Vagina (tissue), 2 donors: ENCODE measurements at places on chromosomes 5 and 9. TPM values are rescaled to one million over a fixed set of nuclear protein-coding genes. Genes with fewer than 3 reads are reported as not detected.

DNA sequence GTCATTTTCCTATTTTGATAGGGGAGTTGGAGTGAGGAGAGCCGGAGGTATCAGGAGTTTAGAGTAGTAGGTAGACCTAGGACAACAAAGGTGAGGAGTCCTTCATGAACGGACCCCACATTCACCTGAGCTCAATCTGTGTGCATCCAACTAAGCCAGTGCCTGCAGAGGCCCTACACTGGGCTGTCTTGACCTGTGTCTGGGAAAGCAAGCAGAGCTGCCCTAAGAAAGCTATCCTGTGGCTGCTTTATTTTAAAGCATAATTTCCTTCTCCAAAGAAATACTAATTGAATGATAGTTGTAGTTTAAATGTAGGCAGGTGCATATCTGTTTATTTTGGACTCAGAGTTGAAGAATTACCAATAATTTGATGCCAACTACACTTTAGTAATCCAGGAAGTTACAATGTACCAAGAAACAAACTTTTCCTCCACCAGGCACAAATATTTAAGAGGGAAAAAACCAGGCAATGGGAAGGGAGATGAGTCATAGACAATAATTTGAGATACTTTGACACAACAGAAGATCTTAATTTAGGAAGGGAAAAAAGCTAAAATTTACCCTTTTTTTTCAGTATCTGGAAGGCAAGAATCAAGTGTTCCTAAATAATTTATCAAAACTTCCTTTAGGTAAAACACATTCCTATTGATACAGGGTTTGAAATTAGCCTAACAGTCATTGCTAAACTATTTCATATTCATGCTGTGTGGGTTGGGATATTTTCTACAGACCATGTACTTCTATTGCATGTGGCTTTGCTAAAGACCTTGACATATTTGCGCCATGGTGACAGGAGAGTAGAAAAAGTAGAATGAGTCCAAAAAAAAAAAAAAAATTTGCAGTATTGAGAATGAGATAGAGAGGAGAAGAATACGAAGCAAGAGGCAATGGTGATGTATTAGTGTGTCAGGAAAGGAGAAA, 376.6 kb upstream of the TUSC1 start:
- no peak for DNase-seq

- no peak for DNase-seq
Observed at GRCh38 chr9:89496645-89497256, 1.2 kb downstream of the SEMA4D start.

- DNase-seq: no peak
Observed at GRCh38 chr5:53969176-53969730, 341.1 kb downstream of the ARL15 start.

GRCh38 chr5:83559118-83559785, 87.7 kb downstream of the VCAN start:
- no peak for DNase-seq

DNA sequence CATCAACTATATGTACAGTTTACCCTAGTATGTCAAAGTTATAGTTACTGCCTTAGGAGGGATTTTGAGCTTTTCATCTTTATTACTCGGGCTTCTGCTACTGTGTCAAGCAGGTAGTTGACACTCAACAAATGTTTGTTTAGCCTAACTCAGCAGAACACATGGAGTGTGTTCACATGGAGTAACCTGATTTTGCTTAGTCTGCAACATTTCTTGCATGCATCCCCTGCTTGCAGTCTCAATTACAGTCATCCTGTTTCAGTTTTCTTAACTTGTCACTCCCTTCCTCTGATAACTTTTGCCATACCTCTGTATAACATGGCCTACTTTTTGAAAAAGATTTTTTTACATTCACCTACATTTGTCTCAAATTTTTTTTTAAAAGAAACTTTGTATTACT, 135.5 kb downstream of the NMUR2 start:
- DNase-seq: no peak

Gene S100Z
- total RNA-seq: not detected

Gene CCDC171
- total RNA-seq: 2.9 TPM

Gene ZNF483
- 8.8 TPM for total RNA-seq
